Liver (tissue), 10 donors: ENCODE measurements at places on chromosomes 7 and 10.
A peak's percentile ranks its signal among the peaks of the same experiment; 100 is the strongest.

GRCh38 chr7:1123715-1124114 is 35.8 kb downstream of the GPER1 start:
- DNase-seq = peak; percentile 64

DNA sequence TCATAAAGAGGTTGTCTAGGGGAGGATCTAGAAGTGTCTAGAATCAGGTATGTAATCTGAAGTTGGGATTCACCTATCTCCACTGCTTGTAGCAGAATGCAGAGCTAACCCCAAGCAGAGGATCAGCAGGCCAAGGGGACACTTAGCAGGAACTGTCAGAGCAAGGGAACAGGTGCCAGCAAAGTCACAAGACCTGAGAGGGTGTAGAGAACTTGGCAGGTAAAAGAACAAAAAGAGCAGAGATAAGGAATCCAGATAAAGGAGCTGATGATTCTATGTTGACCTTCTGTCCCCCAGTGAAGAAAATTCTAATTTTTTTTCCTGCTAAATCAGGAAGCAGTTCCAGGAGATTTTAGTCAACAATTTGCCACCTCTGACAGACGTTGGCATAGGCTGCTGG is 91.4 kb upstream of the CCDC71L start:
- no peak for DNase-seq

DNA sequence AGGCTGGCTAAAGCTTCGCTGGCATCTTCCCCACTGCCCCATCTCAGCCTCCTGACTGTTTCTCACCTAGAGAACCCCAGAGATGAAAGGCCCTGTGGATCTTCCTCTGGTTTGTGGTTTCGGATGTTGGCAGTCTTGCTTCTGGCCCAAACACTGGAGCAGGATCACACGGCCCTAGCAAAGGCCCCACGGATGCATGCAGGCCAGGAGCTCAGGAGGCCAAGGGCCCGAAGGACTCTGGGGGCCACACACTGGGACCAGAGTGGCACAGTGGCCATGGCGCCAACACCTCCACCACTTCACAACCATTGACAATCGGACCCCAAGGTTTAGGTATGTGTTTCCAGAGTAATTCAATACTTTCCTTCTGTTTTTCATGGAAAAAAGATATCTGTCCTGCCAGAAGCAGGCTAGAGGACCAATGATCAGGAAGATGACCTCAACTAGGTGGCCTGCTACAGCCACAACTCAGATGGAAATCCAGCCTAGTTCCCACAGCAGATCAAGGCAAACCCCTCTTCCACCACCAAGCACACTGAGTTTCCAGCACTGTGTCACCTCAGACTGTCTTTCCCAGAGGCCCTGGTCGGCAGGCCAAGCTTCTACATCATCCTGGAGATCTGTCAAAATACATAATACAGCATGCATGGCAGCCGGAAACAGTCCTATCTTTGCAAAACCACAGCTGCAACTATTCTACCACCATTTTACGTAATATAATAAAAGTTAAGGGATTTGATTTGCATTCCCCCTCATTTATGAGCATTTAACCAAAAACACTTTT is 53.0 kb downstream of the CTBP2 start:
- DNase-seq = no peak

GRCh38 chr10:110221044-110221720 is 13.8 kb downstream of the MXI1 start:
- DNase-seq = no peak

DNA sequence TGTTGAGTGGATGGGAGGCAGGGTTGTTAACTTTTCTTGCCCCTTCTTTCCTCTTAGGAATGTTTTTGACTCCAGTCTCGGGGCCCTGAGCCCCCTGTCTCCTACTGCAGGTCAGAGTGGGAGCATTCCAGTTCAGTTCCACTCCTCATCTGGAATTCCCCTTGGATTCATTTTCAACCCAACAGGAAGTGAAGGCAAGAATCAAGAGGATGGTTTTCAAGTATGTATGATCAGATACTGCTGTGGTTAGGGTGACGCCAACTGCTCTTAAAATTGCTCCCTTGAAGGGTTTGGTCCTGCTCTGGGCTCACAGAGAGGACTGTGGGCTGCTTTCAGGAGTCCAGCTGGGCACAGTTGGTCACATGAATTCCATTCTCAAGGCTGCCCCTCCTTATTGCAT is 22.0 kb downstream of the VWA2 start:
- DNase-seq = no peak

DNA sequence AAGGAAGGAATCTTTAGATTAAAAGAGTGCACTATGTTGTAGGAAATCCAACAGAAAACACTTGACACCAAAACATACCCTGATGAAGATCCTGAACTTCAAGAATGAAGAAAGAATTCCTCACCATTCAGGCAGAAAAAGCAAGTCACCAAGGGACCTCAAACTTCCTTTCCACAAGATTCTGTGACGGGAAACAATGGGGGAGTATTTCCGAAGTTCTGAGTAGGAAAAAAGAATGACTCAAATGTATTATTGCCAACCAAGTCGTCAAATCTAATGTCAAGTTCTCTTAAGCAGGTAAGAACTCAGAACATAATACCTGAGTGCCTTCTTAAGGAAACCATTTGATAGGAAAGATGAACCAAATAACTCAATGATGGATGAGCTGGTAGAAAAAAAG is 44.7 kb upstream of the MTURN start:
- no peak for DNase-seq

GRCh38 chr10:10493833-10494232 is 523.8 kb upstream of the CELF2 start:
- no peak for DNase-seq

- no peak for DNase-seq
These were observed 102.7 kb downstream of the ZWINT start for GRCh38 chr10:56258378-56258777.

DNA sequence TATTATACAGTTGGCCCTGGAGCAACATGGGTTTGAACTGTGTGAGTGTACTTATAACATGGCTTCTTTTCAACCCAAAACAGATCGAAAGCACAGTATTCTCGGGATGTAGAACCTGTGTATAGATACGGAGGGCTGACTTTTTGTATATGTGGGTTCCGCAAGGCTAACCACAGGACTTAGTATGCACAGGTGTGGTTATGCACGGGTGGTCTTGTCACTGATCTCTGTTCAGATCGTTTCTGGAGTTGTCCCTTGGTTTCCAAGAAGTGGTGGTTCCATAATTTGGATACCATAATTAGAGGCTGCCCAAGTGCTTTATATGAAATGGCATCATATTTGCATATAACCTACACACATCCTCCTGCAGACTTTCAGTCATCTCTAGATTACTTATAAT is 10.9 kb upstream of the BHLHA15 start:
- DNase-seq = no peak

- no peak for DNase-seq
These were observed 6.5 kb downstream of the TSPAN14 start for GRCh38 chr10:80460399-80461207.
